ENCODE measurements at places on chromosomes 11 and 22.

DNA sequence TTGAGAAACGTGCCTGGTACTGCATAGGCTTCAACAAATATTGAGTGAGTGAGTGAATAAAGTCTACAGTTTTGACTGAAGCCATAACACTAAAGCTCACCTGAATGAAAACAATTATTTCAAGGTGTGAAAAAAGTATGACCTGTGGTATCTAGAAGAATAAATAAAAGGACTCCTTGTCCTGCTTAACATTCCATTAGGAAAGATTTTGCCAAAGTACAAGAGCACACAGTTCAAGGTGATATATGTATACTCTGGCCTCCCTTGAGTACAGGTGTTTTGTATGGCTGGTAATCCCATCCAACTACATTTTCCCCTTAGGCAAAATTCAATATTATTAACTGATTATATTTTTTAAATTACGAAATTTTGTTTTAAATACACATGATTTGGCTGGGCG is 1.8 kb upstream of the CREBZF start:
- H3K27me3 ChIP-seq: no peaks in the 10 kb centered on the region
- H3K4me3 ChIP-seq: no peak overlapping the region
- H3K4me1 ChIP-seq: peaks cover 11% of the 10 kb centered on the region
- peaks cover 21% of the 10 kb centered on the region for H3K36me3 ChIP-seq

- H3K4me3 ChIP-seq: no peak overlapping the region
- peak overlapping the region; percentile 5 for H3K27ac ChIP-seq
- no peak for DNase-seq
Measured at GRCh38 chr22:42077486-42078125, 1.9 kb upstream of the SMDT1 start.

DNA sequence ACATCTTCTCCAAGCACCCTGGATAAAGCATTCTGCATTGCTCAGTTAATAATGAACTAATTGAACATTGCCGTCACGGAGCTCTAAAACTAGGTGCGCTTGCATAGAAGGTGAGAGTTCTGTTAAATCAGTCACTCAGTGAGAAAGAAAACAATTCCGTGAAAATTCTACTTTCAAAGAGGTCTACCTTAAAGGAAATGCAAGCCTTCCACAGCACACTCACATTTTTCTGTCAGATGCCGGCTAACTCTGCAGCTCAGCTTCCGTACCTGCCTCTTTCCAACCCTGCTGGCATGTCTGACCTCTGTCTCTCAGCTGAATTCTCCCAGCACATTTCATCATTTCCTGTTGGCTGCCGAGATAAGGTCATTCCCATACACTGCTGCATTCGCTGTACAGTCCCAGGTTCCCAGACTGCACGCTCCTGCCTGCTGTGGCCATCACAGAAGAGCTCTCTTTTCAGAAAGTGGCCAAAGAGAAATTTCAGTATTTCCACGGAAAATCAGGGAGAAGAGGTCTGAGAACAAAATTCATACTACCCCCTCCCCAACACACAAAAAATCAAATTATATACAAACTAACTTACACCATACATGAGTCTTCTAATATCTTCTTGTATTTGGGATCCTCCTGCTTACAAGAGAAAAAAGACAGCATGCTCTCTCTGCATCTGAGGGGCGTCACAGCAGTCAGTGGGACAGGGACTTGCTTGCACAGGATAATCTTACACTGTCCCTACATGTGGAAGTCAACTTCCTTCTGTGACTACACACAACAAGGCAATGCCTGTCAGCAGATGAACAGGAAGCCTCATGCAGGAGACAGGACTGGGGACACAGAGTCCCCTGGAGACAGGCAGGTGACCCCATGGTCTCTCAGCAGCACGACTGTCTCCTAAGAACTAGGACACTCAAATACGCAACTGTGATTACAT is 55.1 kb downstream of the PACSIN2 start:
- no peaks in the 10 kb centered on the region for H3K27me3 ChIP-seq
- no peak for DNase-seq
- no peak overlapping the region for H3K27ac ChIP-seq
- H3K4me3 ChIP-seq: no peak overlapping the region
- peaks cover 60% of the 10 kb centered on the region for H3K4me1 ChIP-seq
- no peaks in the 10 kb centered on the region for H3K36me3 ChIP-seq

GRCh38 chr11:43758927-43759326 is 78.4 kb downstream of the HSD17B12 start:
- H3K27ac ChIP-seq: no peak overlapping the region
- H3K27me3 ChIP-seq: no peaks in the 10 kb centered on the region
- peaks cover 3% of the 10 kb centered on the region for H3K4me1 ChIP-seq
- no peak overlapping the region for H3K4me3 ChIP-seq
- H3K36me3 ChIP-seq: peaks cover 49% of the 10 kb centered on the region

GRCh38 chr11:30938171-30938570 is 352.0 kb upstream of the MPPED2 start:
- no peaks in the 10 kb centered on the region for H3K36me3 ChIP-seq
- no peaks in the 10 kb centered on the region for H3K4me1 ChIP-seq
- H3K27me3 ChIP-seq: no peaks in the 10 kb centered on the region
- no peak for DNase-seq

- no peak overlapping the region for H3K4me3 ChIP-seq
- no peak overlapping the region for H3K27ac ChIP-seq
- no peaks in the 10 kb centered on the region for H3K4me1 ChIP-seq
- DNase-seq: no peak
- no peaks in the 10 kb centered on the region for H3K27me3 ChIP-seq
Measured at GRCh38 chr11:81207421-81208054, 1526.1 kb downstream of the FAM181B start.

DNA sequence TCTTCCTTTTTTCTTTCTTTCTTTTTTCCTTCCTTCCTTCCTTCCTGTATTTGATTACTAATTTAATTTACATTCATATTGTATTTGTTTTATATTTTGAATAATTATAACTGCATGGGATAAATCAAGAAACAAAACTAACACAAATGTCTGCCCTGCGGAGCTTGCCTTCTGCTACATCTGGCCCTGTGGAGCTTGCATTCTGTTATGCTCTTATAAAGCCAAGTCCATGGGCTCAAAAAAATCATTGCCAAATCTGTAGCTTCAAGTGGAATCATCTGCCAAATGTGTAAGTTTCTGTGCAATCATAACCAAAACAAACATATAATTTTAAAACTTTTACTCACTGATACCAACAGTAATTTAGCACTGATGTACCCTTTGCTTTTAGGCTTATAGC is 8.0 kb upstream of the OR52J3 start:
- no peaks in the 10 kb centered on the region for H3K36me3 ChIP-seq
- no peak overlapping the region for H3K27ac ChIP-seq
- no peak overlapping the region for H3K4me3 ChIP-seq
- H3K27me3 ChIP-seq: no peaks in the 10 kb centered on the region
- no peak for DNase-seq
- no peaks in the 10 kb centered on the region for H3K4me1 ChIP-seq

- no peak overlapping the region for H3K4me3 ChIP-seq
- no peaks in the 10 kb centered on the region for H3K36me3 ChIP-seq
- H3K4me1 ChIP-seq: no peaks in the 10 kb centered on the region
Measured at GRCh38 chr11:100221791-100222190, 465.3 kb upstream of the ARHGAP42 start.

GRCh38 chr11:4960877-4961276 is 5.4 kb upstream of the OR51A2 start:
- H3K4me3 ChIP-seq: no peak overlapping the region
- no peaks in the 10 kb centered on the region for H3K27me3 ChIP-seq
- H3K4me1 ChIP-seq: no peaks in the 10 kb centered on the region
- DNase-seq: no peak

DNA sequence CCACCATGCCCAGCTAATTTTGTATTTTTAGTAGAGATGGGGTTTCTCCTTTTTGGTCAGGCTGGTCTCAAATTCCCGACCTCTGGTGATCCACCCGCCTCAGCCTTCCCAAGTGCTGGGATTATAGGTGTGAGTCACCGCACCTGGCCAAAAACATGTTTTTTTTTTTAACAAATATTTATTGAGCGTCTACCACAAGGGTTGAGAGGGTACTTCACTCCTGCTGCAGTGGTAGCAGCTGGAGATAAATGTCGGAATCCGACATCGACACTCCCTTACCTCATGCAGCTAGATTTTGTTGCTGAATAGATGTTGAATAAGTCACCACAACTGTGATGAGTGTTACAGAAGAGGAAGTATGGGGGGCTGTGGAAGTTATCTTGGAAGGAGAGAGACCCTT is 971 bp downstream of the DNAJB13 start:
- peaks cover 1% of the 10 kb centered on the region for H3K4me1 ChIP-seq
- H3K4me3 ChIP-seq: no peak overlapping the region
- DNase-seq: no peak

GRCh38 chr11:109422870-109423465 is 978 bp downstream of the C11orf87 start:
- H3K4me3 ChIP-seq: no peak overlapping the region
- H3K36me3 ChIP-seq: no peaks in the 10 kb centered on the region
- DNase-seq: no peak
- no peak overlapping the region for H3K27ac ChIP-seq
- no peaks in the 10 kb centered on the region for H3K4me1 ChIP-seq
- H3K27me3 ChIP-seq: peaks cover 18% of the 10 kb centered on the region

DNA sequence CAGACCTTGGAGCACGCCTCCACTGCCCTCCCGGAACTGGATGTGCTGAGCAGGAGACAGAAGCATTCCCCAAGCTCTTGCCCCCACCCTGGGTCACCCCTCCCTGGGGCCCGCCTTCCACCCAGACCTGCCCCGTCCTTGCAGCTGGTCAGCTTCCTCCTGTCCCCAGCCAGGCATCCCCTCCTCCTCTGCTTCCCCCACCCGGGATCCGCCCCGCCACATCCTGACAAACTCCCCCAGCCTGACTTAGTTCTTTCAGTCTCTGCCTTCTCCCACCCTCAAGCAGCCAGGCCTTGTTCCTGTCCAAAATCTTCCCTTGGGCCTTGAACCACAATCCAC is 1.1 kb upstream of the PLXNB2 start:
- no peak for DNase-seq
- H3K4me1 ChIP-seq: peaks cover 6% of the 10 kb centered on the region
- no peaks in the 10 kb centered on the region for H3K36me3 ChIP-seq

GRCh38 chr11:35165423-35166368 is 26.7 kb downstream of the CD44 start:
- peaks cover 99% of the 10 kb centered on the region for H3K4me1 ChIP-seq
- H3K4me3 ChIP-seq: peak overlapping the region; percentile 71
- peak overlapping the region; percentile 99 for H3K27ac ChIP-seq
- H3K27me3 ChIP-seq: no peaks in the 10 kb centered on the region

GRCh38 chr22:25514436-25515180 is 49.9 kb upstream of the GRK3 start:
- H3K4me3 ChIP-seq: no peak overlapping the region
- H3K27me3 ChIP-seq: no peaks in the 10 kb centered on the region
- H3K4me1 ChIP-seq: no peaks in the 10 kb centered on the region
- peaks cover 13% of the 10 kb centered on the region for H3K36me3 ChIP-seq
- DNase-seq: no peak
- no peak overlapping the region for H3K27ac ChIP-seq

GRCh38 chr22:20131859-20132685 is 468 bp downstream of the ZDHHC8 start:
- peaks cover 37% of the 10 kb centered on the region for H3K4me1 ChIP-seq
- H3K27ac ChIP-seq: no peak overlapping the region
- H3K27me3 ChIP-seq: no peaks in the 10 kb centered on the region
- peak overlapping the region; percentile 72 for H3K4me3 ChIP-seq
- DNase-seq: peak; percentile 20
- peaks cover 4% of the 10 kb centered on the region for H3K36me3 ChIP-seq

DNA sequence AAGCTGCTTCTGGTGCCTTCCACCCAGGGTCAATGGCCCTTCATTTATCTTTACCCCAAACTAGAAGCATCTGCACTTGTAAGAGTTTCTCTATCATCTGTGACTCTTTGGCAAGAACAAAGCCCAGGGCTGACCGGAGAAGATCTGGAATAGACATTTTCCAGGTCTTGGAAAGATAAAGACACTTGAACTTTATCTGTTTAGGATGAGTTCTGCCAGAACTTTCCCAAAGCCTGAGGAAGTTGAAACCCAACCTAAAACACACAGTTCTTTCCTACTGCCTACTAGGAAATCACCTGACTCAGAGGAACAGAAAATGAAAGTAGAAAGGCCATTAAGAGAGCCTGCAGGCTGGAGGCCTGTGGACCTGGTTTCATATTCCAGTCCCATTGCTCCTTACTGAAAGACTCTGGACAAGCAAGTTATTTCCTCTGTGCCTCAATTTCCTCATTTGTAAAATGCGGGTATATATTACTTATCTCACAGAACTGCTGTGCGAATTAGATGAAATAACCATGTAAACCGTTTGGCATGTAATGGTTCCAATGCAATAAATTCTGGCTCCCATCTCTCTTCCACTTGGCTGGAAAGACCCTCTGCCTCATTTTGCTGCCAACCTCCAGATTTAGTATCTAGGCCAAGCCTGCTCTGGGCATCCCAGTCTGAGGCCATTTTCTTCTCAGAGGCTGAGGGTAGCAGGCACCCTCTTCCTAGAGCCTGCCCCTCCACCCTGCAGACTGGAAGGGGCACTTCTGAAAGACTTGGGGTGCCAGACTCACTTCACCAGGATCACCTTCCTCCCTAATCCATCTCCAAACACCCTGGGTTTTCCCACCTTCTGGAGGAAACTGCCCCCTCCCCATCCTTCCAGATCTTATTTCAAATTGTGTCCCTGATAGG is 1.2 kb downstream of the UBE2L6 start:
- peak overlapping the region; percentile 98 for H3K27ac ChIP-seq
- peak overlapping the region; percentile 92 for H3K4me3 ChIP-seq
- peaks cover 20% of the 10 kb centered on the region for H3K36me3 ChIP-seq
- peak; percentile 45 for DNase-seq
- H3K4me1 ChIP-seq: peaks cover 44% of the 10 kb centered on the region
- no peaks in the 10 kb centered on the region for H3K27me3 ChIP-seq

All from activated CD4-positive, alpha-beta memory T cell treated with anti-CD3 and anti-CD28 coated beads for 36 hours (primary cell).